Melanocyte of skin (primary cell): ENCODE measurements at places on chromosomes 1 and 21. TPM values are rescaled to one million over a fixed set of nuclear protein-coding genes. Genes with fewer than 3 reads are reported as not detected.

SELENBP1 gene
- total RNA-seq, result 55.9 and 62.5 TPM in 2 replicates

AMIGO1 gene
- total RNA-seq, result 0.31 and 0.33 TPM in 2 replicates

TMCO4 gene
- total RNA-seq, result 17.6 and 19.3 TPM in 2 replicates

FBXO42 gene
- 12.3 and 14.5 TPM in 2 replicates for total RNA-seq

ZNF326 gene
- total RNA-seq, result 14.3 and 22.5 TPM in 2 replicates

ADORA1 gene
- total RNA-seq, result not detected in 2 replicates

TESK2 gene
- 13.1 and 18.2 TPM in 2 replicates for total RNA-seq

CD101 gene
- total RNA-seq, result 0.62 and 1.00 TPM in 2 replicates

CBS gene
- 13.0 and 17.0 TPM in 2 replicates for total RNA-seq

CHRNB2 gene
- total RNA-seq, result under 0.01 and 0.36 TPM in 2 replicates

IL19 gene
- not detected in 2 replicates for total RNA-seq

ZCCHC17 gene
- total RNA-seq, result 66.6 and 80.4 TPM in 2 replicates

TNFSF4 gene
- total RNA-seq, result 0.33 and 1.1 TPM in 2 replicates

PTGS2 gene
- total RNA-seq, result 4.7 and 15.5 TPM in 2 replicates

FAM72C gene
- 2.7 and 2.8 TPM in 2 replicates for total RNA-seq

AADACL3 gene
- not detected in 2 replicates for total RNA-seq

OR10J1 gene
- total RNA-seq, result not detected in 2 replicates

NKAIN1 gene
- 0.67 and 0.77 TPM in 2 replicates for total RNA-seq

IRF6 gene
- total RNA-seq, result 1.7 and 5.5 TPM in 2 replicates

SLC25A34 gene
- total RNA-seq, result 0.67 and 2.9 TPM in 2 replicates

ARPC5 gene
- total RNA-seq, result 84.9 and 134 TPM in 2 replicates

ARTN gene
- total RNA-seq, result not detected in 2 replicates

PPIAL4G gene
- not detected in 2 replicates for total RNA-seq

GPR3 gene
- total RNA-seq, result 0.34 and 1.5 TPM in 2 replicates

KIAA1614 gene
- 6.9 and 10.2 TPM in 2 replicates for total RNA-seq

SYDE2 gene
- total RNA-seq, result 2.9 and 3.0 TPM in 2 replicates

NEGR1 gene
- total RNA-seq, result 0.69 and 1.8 TPM in 2 replicates

VAV3 gene
- 1.0 and 1.1 TPM in 2 replicates for total RNA-seq

LDLRAP1 gene
- 16.5 and 21.8 TPM in 2 replicates for total RNA-seq

ANKRD65 gene
- 0.36 TPM in 1 of 2 replicates, not detected in the other for total RNA-seq

NR5A2 gene
- under 0.01 TPM in 1 of 2 replicates, not detected in the other for total RNA-seq

KIF14 gene
- total RNA-seq, result 6.2 and 8.3 TPM in 2 replicates

C1orf210 gene
- total RNA-seq, result not detected in 2 replicates

C1orf116 gene
- under 0.01 TPM in 1 of 2 replicates, not detected in the other for total RNA-seq

LCE1A gene
- total RNA-seq, result not detected in 2 replicates

RGSL1 gene
- total RNA-seq, result not detected in 2 replicates

ZSWIM5 gene
- total RNA-seq, result under 0.01 and 0.69 TPM in 2 replicates

ZNF124 gene
- total RNA-seq, result 27.8 and 38.3 TPM in 2 replicates

PGLYRP4 gene
- total RNA-seq, result not detected in 2 replicates

ACTA1 gene
- not detected in 2 replicates for total RNA-seq

NEXN gene
- total RNA-seq, result 0.34 and 0.73 TPM in 2 replicates

BARHL2 gene
- not detected in 2 replicates for total RNA-seq

SH2D2A gene
- total RNA-seq, result 0.31 TPM in 1 of 2 replicates, not detected in the other

ANGPTL3 gene
- total RNA-seq, result under 0.01 TPM in 2 replicates

UBXN10 gene
- 0.34 and 0.36 TPM in 2 replicates for total RNA-seq

FCN3 gene
- total RNA-seq, result not detected in 2 replicates

FAF1 gene
- total RNA-seq, result 28.0 and 34.1 TPM in 2 replicates

AADACL4 gene
- not detected in 2 replicates for total RNA-seq

FCRLB gene
- total RNA-seq, result 4.0 and 5.9 TPM in 2 replicates

ERICH3 gene
- total RNA-seq, result not detected in 2 replicates

CORT gene
- total RNA-seq, result 0.34 TPM in 1 of 2 replicates, not detected in the other

FAM72D gene
- total RNA-seq, result 0.34 and 0.73 TPM in 2 replicates
